Stimulated activated CD4-positive, alpha-beta T cell treated with anti-CD3 and anti-CD28 coated beads, Interleukin-1b, Interleukin-23, amount 100 ng/mL, for 4 hours (primary cell): ENCODE measurements at places on chromosomes 11 and 22.

- no peak for DNase-seq
Observed at GRCh38 chr11:55707029-55707428, 45.0 kb downstream of the OR4C6 start.

DNA sequence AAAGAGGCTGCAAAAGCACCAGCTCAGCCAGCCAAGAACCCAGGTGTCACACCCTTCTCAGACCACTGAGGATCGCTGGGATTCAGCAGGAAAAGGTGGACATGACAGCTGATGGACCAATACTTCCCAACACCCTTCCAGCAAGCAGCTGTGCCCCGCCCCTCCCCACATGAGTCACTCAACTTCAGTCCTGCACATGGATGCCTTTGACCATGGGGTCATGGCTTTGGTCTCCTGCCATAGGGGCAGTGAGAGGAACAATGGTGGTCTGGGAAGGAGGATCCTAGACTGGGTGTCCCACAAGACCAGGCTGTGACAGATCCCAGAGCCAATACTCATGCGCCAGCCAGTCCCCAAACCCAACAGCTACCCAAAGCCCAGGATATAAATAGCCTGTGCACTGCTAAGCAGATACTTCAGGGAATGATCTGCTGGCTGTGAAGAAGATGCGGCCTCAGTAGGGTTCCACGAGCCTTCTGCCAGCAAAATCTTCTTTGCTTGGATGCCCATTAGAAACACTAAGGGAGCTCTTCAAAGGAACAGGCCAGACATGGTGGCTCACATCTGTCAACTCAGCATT is 5.5 kb upstream of the RGL4 start:
- DNase-seq, result no peak

- DNase-seq, result no peak
Observed at GRCh38 chr22:46619830-46620501, at the start of gene GRAMD4. Gene GRAMD4 (plus strand): TSS chr22:46620386. CDS start chr22:46626800, 6,414 bp downstream.

GRCh38 chr22:48755059-48755949 is 1072.4 kb downstream of the BRD1 start:
- no peak for DNase-seq

DNA sequence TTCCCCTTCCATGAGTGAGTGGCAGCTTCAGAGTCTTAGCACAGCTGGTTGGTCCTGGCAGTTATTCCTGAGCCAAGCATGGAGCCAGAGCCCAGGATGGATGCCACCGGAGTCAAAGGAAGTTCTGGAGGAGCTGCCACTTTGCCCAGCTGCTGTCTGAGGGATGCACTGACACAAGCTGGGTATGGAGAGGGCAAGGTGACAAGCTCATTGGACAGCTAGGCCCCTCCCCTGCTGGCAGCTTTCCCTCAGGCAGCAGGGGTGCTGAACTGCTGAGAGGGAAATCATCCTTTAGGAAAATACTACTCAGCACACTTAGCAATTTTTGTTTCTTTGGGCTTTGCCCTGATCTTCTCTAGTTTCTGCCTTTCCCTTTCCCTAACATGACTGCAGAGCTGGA is 99.3 kb upstream of the SESN3 start:
- DNase-seq, result no peak

DNA sequence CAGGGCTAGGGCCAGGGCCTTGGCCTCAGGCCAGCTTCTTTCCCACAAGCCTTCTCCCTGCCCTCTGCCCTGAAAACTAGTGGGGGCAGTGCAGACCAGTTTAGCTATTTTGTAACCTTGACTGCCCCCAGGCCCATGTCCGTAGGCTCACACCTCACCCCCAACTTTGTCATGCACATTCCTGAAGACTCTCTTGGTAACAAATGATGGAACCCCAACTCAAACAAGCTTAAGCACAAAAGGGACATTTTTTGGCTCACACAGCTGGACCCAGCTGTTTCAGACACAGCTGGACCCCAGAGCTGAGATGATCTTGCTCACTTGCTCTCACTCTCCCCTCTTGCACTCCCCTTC is 46.6 kb downstream of the KCNQ1OT1 start:
- no peak for DNase-seq

GRCh38 chr11:109320595-109320994 is 101.4 kb upstream of the C11orf87 start:
- no peak for DNase-seq

DNA sequence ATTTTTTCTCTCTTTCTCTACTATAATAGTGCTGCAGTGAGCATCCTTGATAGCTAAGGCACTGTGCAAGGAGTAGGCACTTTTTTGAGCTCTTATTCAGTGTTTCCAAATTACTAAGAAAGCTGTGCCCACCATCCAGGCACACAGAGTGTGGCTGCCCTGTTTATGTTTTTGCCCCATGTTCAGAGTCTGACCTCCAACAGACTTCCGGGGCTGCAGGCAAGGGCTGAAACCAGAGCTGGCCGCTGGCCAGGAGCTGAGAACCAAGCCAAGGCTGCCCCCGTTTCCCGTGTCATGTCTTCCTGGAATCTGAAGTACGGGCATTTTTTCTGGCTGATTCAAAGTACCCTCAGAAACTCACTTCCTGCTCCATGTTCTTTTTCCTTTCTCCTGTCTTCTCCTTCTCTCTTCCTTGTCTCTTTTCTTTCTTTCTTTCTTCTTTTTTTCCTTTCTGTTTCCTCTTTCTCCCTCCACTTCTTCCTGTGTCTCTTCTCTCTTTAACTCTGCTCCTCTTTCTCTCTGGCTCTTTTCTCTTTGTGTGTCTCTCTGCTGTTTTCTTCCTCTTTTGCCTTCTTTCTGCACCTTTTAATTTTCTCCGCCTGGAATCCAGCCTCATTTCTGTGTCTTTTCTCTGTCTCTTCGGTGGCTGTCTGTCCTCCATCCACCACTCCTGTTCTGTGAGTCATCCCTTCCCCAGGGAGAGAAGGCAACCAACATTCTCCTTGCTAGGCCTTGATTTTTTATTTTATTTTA is 17.0 kb upstream of the KCTD14 start:
- DNase-seq, result no peak
